Right atrium auricular region (tissue), 2 donors: ENCODE measurements at places on chromosomes 4 and X. TPM values are rescaled to one million over a fixed set of nuclear protein-coding genes. Genes with fewer than 3 reads are reported as not detected.

DNA sequence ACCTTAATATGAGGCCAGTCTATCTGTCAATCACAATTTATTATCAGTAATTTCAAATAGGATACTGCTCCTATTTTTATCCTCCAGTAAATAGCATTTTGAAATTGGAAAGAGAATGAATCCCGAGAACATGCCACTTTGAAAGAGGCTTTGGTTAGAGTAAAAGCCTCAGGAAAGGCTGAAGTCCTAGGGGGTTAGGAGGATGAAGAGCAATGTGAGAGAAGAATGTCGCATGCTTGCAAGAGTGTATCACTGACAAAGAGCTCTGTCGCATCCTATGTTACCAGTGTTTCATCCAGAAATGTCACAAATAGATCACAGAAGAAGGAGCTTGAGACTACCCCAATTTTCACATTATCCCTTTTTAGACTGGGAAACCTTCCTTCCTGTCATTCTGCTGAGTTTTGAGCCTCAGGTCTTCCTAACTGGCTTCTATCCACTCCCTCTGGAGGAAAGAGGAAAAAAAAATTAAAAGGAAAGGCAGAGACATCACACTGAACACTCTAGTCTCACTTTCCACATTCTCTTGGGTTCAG lies 39.8 kb downstream of the GPM6A start:
- DNase-seq = no peak
- no peaks in the 10 kb centered on the region for H3K4me1 ChIP-seq
- H3K27me3 ChIP-seq = no peaks in the 10 kb centered on the region
- no peak overlapping the region for H3K4me3 ChIP-seq
- no peaks in the 10 kb centered on the region for H3K36me3 ChIP-seq

DNA sequence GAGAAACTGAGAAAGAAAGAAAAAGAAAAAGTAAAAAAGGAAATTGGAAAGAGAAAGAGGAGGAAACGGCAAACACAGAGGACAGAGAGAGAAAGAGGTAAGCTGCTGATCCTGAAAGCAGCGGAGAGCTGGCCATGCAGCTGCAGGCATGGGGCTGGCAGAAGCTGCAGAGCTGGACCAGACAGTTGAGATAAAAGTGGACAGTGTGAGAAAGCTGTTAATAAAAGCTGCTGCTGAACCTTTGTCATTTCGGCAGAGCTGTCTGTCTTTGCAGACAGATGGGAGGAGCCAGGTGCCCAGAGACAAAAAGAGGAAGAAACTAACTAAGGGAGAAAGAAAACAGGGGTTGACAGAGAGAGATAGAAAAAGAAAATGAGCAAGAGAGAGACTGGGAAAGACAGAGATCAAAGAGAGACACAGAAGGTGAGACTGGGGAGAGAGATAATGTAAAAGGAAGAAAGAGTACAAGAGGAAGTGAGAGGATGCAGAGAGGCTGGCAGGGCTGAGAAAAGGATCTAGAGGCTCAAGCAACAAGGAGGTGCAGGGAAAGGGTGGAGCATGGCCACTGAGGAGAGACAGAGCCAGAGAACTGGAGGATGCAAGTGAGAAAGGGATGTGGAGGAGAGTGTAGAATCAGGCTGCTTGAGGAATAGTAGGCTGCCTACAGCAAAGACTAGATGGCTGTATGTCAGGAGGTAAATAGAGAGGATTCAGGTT lies 376.8 kb upstream of the FGF16 start:
- H3K27me3 ChIP-seq = no peaks in the 10 kb centered on the region
- H3K4me1 ChIP-seq = no peaks in the 10 kb centered on the region
- no peaks in the 10 kb centered on the region for H3K36me3 ChIP-seq
- H3K4me3 ChIP-seq = no peak overlapping the region
- no peak for DNase-seq

DNA sequence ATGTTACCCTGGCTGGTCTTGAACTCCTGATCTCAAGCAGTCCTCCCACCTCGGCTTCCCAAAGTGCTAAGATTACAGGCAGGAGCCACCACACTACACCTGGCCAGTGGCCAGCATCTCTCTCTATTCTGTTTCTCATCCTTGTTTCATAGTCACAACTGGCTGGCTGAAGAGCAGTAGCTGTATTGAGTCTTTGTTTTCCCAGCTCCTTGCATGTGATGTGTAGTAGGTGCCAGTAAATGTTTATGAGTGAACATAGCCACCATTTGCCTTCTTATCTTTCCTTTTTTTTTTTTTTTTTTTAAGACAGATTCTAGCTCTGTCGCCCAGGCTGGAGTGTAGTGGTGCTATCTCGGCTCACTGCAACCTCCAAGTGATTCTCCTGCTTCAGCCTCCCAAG lies 23.6 kb downstream of the NUDT9 start:
- H3K4me3 ChIP-seq = no peak overlapping the region
- H3K27me3 ChIP-seq = no peaks in the 10 kb centered on the region
- no peak overlapping the region for H3K27ac ChIP-seq
- H3K36me3 ChIP-seq = peaks cover 20% of the 10 kb centered on the region

VCX3B gene
- not detected for total RNA-seq

- H3K4me1 ChIP-seq = no peaks in the 10 kb centered on the region
- no peak overlapping the region for H3K27ac ChIP-seq
- H3K27me3 ChIP-seq = no peaks in the 10 kb centered on the region
- peaks cover 78% of the 10 kb centered on the region for H3K36me3 ChIP-seq
- no peak for DNase-seq
- H3K4me3 ChIP-seq = no peak overlapping the region
Observed at GRCh38 chr4:1315836-1316536, 26.3 kb downstream of the MAEA start.

LGI2 gene
- 1.9 TPM for total RNA-seq
